ENCODE measurements at places on chromosomes 1 and 21.

DNA sequence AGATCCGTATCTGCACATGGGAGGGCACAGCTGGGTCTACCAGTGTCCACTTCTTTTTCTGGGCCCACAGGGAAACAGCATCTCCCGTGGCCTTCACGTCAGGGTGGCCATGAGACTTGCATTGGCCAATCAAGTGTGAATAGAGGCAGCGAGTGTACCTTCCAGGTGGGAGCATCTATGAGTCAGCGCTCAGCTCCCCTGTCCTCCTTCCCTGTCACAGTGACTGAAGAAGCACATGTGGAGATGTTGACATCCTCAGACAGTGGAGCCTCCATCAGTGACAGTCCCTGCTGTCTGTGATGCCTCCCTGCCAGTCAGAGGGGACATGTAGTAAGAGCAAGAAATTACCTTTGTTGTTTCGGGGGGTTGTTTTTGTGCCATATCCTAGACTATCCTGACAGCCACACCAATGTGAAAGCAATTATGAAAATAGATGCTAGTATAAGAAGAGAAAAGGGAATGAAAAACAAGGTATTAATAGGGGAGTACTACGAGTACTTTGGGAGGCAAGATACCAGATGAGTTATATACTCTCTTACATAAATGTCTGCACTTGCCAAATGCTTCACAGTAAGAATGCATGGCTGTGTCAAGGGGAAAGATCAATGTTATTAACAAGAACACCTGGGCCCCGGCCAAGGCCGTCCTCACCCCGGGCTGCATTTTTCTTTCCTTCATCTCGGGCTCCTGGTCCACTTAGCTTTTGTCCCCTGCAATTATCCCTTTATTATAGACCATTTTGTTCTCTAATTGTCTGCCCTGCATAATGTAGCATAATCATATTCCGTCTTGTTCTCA, 86.0 kb downstream of the MATN1 start:
- DNase-seq = no peak

- no peak for DNase-seq
Measured at GRCh38 chr1:1182491-1183220, 9.0 kb downstream of the TTLL10 start.

DNA sequence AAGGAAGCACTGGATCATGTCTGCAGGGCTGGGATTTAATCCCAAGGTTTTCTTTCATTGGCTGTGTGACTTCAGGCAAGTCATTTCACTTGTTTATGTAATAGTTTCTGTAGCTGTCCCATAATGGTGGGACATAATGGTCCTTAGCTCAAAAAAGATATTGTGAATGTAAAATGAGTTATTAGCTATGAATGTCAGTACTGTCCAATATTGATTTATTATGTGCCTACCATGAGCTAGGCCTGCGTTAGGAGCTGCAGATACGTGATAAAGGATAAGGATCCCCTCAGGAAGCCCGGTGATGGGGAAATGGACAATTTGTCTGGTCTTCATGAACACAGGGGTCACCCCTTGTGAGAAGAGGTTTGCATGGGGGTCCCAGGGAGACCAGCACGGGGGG, 95.8 kb downstream of the PLXNA2 start:
- no peak for DNase-seq

DNA sequence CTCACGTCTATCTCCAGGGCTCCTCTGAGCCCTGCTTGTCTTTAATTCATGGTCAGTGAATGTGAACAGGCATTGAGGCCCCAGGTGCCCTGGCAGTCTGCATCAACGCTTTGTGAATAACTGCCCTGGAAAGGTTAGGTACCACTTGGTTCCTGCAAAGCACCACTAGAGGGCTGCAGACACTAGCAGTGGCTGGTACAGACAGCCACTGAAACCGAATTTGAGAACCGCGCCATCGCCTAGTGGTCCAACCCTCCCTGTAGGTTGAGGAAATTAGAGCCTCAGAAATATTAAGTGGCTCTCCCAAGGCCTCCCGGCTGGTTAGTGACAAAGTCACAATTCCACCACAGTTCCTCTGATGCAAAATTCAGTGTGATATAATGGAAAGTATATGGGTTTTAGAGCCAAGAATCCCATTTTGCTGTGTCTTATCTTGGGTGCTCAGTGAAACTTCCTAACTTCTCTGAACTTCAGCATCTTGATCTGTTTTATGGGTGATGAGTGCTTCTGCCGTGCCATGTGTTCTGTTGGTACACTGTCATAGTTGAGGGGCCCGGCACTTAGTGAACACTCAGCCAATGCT, 46.2 kb upstream of the BCL9 start:
- peak; percentile 85 for DNase-seq

DNA sequence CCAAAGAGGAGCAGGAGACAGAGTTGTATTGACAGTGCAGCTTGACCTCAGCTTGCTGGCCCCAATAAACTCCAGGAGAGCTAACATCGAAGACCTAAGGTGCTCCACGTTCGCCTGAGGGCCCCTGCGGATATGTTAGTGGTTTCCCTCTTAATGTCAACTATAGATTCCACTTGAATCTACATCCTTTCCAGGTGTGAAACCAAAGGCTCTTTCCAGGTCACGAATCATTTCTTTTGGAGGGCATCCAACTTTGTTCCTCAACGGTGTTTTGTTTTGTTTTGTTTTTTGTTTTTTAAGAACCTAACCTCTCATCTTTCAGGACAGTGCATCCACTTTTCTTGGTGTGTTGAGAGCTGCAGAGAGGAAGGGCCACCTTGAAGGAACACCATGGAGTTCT, 267.6 kb upstream of the SGIP1 start:
- DNase-seq = peak; percentile 8

- DNase-seq = no peak
Measured at GRCh38 chr1:84407524-84407923, 9.2 kb downstream of the DNASE2B start.

GRCh38 chr1:59154401-59154800, 142.5 kb upstream of the FGGY start:
- no peak for DNase-seq

DNA sequence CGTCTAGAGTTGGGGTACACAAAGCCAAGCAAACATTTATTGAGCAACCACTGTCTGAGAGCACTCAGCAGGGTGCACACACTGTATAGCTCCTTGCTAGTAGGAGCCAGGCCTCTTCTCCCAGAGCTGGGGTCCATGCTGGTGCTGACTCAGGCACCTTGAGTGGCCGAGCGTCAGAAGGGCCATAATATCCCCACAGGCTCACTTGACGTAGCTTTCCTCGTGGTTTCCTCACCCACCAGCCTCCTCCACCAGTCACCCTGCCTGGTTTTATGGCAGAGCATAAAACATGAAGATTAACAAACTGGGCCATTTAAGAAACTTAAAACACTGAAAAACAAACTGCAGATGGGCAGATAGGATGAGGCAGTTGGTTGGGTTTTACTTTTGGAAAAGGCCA, 361.5 kb downstream of the HHAT start:
- DNase-seq = no peak

GRCh38 chr1:110488161-110488560, 30.8 kb downstream of the KCNA10 start:
- no peak for DNase-seq

GRCh38 chr21:16492892-16493291, 763.1 kb downstream of the USP25 start:
- no peak for DNase-seq

DNA sequence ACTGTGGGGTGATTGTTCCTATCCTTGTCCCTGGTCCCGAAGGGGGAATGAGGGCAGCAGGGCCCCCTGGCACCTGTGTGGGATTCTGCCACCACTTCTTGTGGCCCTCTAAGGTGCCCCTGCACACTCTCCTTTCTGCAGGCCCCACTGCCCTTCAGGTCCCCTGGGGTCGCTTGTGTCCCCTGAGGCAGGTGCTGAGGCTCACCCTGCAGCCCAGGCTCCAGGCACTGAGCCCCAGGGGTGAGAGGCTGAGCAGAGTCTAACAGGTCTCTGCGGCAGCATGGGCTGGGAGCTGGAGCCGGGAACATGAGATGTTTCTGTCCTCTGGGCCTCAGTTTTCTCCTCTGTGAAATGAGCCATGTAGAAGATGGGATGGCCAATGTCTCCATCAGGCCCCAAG, 211.0 kb upstream of the VAMP3 start:
- no peak for DNase-seq

DNA sequence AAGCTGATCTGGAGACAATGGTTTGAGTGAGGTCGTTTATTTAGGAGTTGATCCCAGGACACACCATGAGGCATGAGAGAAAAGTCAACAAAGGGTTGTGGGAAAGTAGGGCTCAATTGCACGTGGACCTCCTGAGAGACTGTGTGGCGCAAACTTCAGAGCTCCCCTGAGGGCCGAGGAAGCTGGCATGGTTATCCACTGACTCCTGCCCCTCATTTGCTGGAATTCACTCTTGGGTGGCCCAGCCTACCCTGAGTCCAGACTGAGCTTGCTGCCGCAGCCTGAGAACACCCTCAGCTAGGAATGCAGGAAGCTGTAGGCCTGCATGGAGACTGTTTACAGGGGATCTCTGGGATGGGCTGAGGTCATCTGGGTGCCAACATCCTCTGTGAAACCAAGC, 301.0 kb downstream of the RWDD3 start:
- DNase-seq = no peak

DNA sequence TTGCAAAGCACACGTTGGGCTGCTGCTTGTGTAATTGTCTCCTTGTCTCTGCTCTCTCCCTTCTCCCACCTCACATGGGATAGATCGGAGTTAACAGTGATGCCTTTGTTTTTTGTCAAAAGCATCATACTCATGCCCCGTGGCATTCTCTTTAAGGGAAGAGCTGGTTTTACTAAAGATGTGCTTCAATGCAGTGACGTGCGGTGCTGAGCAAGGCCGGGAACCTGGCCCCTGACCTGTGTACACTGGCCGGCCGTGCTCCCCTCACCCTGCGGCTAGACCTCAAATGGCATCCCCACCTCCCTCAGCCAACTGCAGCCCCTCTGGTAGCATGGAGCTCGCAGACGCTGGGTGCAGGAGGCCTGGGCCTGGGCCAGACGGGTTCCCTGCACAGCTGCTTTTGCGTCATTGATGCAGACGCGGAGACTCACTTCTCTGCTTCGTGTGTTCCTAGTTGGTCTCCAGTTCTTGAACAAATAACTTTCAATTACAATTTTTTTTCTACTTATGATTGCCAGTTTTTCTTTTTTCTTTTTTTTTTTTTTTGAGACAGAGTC, 19.9 kb downstream of the AGPAT3 start:
- no peak for DNase-seq

GRCh38 chr1:47191940-47192457, 2.2 kb upstream of the PDZK1IP1 start:
- no peak for DNase-seq

- DNase-seq = no peak
Measured at GRCh38 chr1:70140343-70140742, 65.0 kb downstream of the LRRC40 start.

DNA sequence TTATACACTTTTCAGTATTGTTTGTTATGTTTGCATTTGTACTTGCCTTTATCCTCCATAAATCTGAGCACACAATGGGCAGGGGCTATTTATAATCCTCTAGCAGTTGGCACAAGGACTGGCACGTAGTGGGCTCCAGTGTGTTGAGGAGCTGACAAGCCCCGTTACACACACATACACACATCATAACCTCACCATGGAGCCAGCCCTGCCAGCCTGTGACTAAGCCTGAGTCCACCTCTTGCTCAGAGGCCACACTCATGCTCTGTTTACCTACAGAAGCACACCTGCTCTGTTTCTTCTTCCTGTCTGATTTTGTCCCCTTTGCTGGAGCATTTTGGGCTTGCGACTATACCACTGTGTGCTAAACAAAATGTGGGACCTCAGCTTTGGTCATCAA, 64.5 kb upstream of the SPATA6 start:
- DNase-seq = peak; percentile 80

DNA sequence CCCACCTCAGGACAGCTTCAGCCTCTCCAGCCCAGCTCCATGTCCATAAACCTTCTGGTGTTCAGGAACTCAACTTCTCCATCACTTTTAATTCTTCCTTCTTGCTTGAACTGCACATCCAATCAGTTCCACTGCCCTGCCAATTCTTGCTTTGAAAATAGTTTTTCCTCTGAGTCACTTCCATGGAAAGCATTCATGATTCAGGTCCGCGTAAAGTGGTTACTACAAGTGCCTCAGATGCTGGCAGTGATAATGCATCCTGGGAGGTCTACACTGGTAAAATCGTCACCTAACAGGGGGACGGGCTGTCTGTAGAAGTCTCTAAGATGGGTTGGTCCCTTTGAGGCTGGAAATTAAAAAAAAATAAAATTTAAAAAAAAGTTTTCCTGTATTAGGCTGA, 25.9 kb upstream of the RCAN1 start:
- DNase-seq = no peak

- no peak for DNase-seq
Measured at GRCh38 chr1:5448486-5448885, 543.7 kb downstream of the NPHP4 start.

- no peak for DNase-seq
Measured at GRCh38 chr1:89360716-89361115, 3.1 kb upstream of the GBP6 start.

- no peak for DNase-seq
Measured at GRCh38 chr21:31514598-31514997, 144.9 kb upstream of the SOD1 start.

GRCh38 chr1:53484705-53485477, 25.7 kb downstream of the DMRTB1 start:
- no peak for DNase-seq

- no peak for DNase-seq
Measured at GRCh38 chr1:223844787-223845036, 1.0 kb downstream of the TP53BP2 start.

GRCh38 chr1:198205016-198205684, 48.4 kb downstream of the NEK7 start:
- no peak for DNase-seq

DNA sequence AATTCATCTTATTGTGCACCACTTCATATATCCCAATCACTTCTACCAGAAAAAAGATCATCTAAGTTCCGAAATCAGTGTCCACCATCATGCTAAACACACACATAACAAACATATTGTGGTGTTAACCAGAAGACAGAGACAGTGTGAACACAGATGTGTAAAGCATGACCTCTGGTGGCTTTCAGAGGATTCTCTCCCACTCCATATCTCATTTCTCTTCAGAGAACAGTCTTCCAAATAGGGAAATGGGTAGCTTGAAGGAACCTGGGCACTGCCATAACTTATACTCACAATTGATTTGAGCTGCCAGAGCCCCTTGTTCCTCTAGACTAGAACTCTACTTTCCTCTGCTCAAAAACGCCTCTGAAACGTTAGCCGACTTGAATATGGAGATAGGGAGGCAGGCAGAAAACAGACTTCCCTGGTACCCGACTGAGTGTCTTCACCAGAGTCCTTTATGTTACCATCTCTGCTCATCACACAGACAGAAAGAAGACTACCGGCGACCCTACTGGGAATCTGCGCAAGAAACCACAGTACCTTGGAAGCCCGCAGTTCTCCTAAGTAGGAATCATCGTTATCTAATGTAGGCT, 1.8 kb upstream of the ELAPOR1 start:
- no peak for DNase-seq

GRCh38 chr1:241411776-241412338, 54.9 kb upstream of the RGS7 start:
- no peak for DNase-seq

DNA sequence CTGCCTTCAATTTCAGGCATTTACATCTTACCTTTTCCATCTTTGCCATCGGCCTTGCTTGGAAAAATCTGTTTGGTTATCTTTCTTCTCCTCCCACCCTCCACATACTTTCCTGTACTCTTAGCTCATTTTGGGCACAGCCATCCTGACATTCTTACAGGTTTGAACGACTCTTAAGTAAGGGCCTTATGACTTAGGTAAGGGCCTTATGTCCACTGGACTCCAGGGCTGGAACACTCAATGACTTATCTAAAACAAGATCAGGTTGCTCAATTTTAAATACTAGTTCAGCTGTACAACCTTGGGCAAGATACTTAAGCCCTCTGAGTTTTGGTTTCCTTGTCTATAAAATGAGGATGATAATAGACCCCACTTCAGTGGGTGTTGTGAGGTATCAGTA, 40.9 kb downstream of the C1orf21 start:
- DNase-seq = no peak

- DNase-seq = no peak
Measured at GRCh38 chr1:18414321-18414720, 66.4 kb upstream of the KLHDC7A start.
